ENCODE measurements at places on chromosomes 6 and 20. TPM values are rescaled to one million over a fixed set of nuclear protein-coding genes. Genes with fewer than 3 reads are reported as not detected.

DNA sequence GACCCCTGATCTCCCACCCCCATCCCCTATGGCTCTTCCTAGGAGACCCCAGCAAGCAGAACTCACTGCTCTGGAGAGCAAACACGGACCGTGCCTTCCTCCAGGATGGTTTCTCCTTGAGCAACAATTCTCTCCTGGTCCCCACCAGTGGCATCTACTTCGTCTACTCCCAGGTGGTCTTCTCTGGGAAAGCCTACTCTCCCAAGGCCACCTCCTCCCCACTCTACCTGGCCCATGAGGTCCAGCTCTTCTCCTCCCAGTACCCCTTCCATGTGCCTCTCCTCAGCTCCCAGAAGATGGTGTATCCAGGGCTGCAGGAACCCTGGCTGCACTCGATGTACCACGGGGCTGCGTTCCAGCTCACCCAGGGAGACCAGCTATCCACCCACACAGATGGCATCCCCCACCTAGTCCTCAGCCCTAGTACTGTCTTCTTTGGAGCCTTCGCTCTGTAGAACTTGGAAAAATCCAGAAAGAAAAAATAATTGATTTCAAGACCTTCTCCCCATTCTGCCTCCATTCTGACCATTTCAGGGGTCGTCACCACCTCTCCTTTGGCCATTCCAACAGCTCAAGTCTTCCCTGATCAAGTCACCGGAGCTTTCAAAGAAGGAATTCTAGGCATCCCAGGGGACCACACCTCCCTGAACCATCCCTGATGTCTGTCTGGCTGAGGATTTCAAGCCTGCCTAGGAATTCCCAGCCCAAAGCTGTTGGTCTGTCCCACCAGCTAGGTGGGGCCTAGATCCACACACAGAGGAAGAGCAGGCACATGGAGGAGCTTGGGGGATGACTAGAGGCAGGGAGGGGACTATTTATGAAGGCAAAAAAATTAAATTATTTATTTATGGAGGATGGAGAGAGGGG lies 1.4 kb downstream of the LTA start:
- H3K4me3 ChIP-seq = no peak overlapping the region
- peaks cover 3% of the 10 kb centered on the region for H3K27me3 ChIP-seq
- DNase-seq = no peak
- no peak overlapping the region for H3K27ac ChIP-seq
- peaks cover 2% of the 10 kb centered on the region for H3K4me1 ChIP-seq

The GATA5 gene
- total RNA-seq = not detected

GRCh38 chr6:31952140-31952805 lies 6.4 kb downstream of the CFB start:
- H3K27me3 ChIP-seq = no peaks in the 10 kb centered on the region
- no peak overlapping the region for H3K27ac ChIP-seq
- peak; percentile 54 for DNase-seq
- H3K4me1 ChIP-seq = no peaks in the 10 kb centered on the region
- peaks cover 61% of the 10 kb centered on the region for H3K36me3 ChIP-seq
- H3K4me3 ChIP-seq = no peak overlapping the region

DNA sequence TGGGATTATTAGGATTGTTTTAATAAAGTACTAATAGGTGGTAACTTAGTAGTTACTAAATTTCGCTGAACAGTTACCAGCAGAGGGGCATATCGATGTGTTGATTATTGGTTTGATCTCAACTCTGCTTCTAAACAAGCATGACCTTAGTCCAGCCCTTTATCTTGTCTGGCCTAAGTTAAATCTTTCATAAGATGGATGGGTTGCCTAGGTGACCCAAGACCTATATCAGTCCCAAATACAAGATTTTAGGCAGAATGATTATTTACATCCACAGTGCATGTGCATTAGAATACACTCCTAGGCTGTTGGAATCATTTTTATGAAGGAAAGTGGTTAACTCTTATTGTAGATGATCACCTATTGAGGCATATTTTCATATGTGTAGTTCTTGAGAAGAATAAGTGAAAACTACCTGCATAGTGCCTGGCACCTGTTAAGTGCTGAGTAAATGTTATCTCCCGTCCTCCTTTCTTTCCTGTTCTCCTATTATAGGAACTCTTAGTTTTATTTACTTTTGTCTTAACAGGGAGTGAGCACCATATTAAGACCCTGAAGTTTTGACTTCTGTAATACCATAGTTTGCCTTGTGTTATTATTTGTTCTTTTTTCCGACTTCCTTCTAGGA lies 1.1 kb downstream of the HSF2 start:
- H3K4me3 ChIP-seq = peak overlapping the region; percentile 97
- no peaks in the 10 kb centered on the region for H3K27me3 ChIP-seq
- peaks cover 2% of the 10 kb centered on the region for H3K4me1 ChIP-seq
- H3K27ac ChIP-seq = peak overlapping the region; percentile 23
- DNase-seq = no peak

DNA sequence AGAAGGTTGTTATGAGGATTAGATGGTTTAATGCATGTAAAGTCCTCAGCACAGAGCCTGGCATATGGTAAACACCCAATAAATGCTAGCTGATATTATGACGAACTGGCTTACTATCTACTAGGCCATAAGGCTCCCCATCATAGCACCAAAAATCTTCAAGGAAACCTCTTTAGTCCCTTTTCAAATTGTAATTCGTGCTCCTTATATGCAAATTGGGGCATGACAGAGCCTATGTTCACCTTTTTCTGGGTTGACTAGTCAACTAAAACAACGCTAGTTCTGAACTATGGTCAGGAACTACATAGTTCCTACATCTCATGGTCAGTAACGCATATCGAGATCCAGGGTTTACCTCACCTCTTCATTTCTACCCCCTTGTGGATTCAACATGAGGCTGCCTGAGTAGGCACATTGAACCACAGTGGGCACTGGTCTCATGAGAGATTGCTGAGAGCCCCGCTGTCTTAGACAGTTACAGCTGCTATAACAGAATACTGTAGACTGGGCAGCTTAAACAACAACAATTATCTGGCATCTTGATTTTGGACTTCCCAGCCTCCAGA lies 97.2 kb upstream of the TNFAIP3 start:
- H3K36me3 ChIP-seq = no peaks in the 10 kb centered on the region
- H3K27ac ChIP-seq = no peak overlapping the region
- H3K4me3 ChIP-seq = no peak overlapping the region
- H3K27me3 ChIP-seq = no peaks in the 10 kb centered on the region

The ECT2L gene
- total RNA-seq = 0.09 TPM

DNA sequence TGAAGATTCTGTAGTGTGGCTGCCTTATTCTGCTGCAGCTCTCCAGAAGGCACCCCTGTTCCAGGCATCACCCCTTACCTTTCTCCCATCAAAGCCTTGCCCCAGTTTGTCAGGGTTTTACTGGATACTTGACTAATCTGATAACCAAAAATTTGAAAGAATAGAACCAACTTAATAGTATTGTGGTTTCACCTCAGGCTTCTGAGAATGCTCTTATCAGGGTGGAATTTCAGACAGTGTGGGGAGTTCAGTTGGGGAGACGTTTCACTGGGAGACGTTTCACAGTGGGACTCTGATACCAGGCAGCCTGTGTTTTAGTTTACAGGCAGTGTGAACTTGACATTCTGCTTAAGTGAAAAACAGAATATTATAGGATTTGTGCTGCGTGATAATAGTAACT lies 50.5 kb downstream of the SCAND1 start:
- no peak overlapping the region for H3K4me3 ChIP-seq
- no peak overlapping the region for H3K27ac ChIP-seq
- no peak for DNase-seq
- H3K27me3 ChIP-seq = no peaks in the 10 kb centered on the region
- peaks cover 3% of the 10 kb centered on the region for H3K4me1 ChIP-seq

DNA sequence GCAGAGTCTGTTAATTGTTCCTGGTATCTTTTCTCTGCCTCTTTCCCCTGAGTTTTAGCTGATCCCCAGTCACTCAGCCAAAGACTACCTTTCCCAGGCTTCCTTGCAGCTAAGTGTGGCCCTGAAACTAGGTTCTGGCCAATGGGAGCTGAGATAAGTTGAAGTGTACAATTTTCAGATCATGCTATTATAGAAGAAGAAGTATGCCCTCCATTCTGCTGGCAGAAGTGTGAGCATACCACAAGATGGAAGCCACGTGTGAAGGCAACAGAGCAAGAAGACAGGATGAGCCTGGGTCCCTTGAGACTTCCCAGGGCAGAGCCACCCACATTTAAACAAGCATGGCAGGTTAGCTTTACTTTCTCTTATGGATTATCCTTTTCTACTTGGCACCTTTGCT lies 273.2 kb downstream of the HIVEP2 start:
- peaks cover 3% of the 10 kb centered on the region for H3K27me3 ChIP-seq
- no peak for DNase-seq
- no peak overlapping the region for H3K4me3 ChIP-seq
- H3K4me1 ChIP-seq = no peaks in the 10 kb centered on the region
- H3K27ac ChIP-seq = no peak overlapping the region

GRCh38 chr6:142945049-142945445 lies at the start of gene HIVEP2:
TSS of gene HIVEP2 (minus strand) at chr6:142945176. CDS start at chr6:142774738, 170,438 bp downstream.
- peak; percentile 91 for DNase-seq
- H3K27ac ChIP-seq = peak within 1 kb of the TSS; percentile 99
- no peaks in the 10 kb centered on the region for H3K27me3 ChIP-seq
- H3K36me3 ChIP-seq = no peaks in the 10 kb centered on the region
- peaks cover 10% of the 10 kb centered on the region for H3K4me1 ChIP-seq
- peak within 1 kb of the TSS; percentile 97 for H3K4me3 ChIP-seq

DNA sequence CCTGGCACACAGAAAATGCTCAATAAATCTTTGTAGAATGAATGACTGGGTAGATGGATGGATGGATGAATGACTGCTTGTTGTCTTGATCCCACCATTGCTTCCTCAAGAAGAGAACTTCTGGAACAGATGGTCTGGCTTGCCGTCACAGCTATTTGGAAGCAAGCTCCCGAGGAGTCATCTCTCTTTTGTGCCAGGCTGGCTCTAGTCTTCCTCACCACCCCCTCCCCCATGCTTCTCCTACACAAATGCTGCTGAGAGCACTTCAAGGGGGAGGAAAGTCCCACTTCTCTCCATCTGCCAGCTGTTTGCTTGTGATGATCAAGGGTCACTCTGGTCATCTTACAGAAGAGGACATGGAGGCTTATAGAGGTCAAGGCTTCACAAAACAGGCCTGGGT lies 11.6 kb upstream of the KCNG1 start:
- no peak overlapping the region for H3K27ac ChIP-seq
- H3K27me3 ChIP-seq = peaks cover 31% of the 10 kb centered on the region
- peaks cover 6% of the 10 kb centered on the region for H3K4me1 ChIP-seq
- no peaks in the 10 kb centered on the region for H3K36me3 ChIP-seq
- no peak overlapping the region for H3K4me3 ChIP-seq

GRCh38 chr6:163404825-163405265 lies 9.7 kb upstream of the QKI start:
- peak; percentile 78 for DNase-seq
- no peaks in the 10 kb centered on the region for H3K36me3 ChIP-seq
- H3K4me1 ChIP-seq = peaks cover 18% of the 10 kb centered on the region
- no peak overlapping the region for H3K4me3 ChIP-seq
- H3K27ac ChIP-seq = peak overlapping the region; percentile 90

DNA sequence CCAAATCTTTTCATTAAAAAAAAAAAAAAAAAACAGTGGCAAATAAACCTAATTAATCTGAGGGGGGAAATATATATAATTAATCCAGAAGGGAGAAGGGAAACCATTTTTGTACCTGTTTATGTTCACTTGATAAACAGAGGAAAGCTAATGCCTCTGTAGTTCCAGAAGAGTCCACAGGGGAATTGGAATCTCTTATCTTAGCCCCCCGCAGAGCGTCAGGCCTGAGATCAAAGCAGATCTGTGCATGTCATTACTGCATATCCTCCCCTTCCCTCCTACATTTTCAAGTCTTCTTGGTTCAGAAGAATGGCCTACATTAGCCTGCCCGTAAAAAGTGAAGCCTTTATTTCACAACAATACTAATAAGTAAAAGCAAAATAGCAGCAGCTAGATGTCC lies 157.2 kb downstream of the PTPRT start:
- no peak for DNase-seq
- H3K36me3 ChIP-seq = no peaks in the 10 kb centered on the region
- no peaks in the 10 kb centered on the region for H3K4me1 ChIP-seq

DNA sequence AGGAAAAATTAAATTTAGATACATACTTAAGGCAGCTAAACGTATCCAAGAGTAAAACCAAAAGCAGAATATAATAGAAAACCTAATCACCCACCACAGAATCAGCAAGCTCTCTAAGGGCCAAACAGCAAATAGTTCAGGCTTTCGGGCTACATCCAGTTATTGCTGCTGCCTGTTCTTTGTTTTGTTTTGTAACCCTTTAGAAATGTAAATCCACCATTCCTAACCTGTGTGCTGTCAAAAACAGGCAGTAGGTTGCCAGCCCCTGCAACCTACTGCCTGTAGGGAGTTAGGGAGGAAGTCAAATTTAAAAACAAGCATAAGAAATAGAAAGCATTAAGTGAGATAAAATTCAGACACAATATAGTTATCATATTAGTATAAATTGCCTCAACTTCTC lies 225.9 kb downstream of the PTPRT start:
- H3K27me3 ChIP-seq = no peaks in the 10 kb centered on the region
- no peaks in the 10 kb centered on the region for H3K4me1 ChIP-seq
- no peaks in the 10 kb centered on the region for H3K36me3 ChIP-seq

The KIAA0408 gene
- total RNA-seq = 17.6 TPM

Measured in muscle of leg (tissue), 16 donors.